Activated T-helper 2 cell treated with anti-CD3 and anti-CD28 coated beads, Interferon-gamma antibody, Interleukin-2, Interleukin-4, amounts not matched to agents 10 μg/mL and 5 μg/mL and 100 μg/mL, durations not matched to agents 14 hours and 24 hours and 36 hours (primary cell): ENCODE measurements at places on chromosomes 1 and 21.

- no peak for DNase-seq
These were observed 10.3 kb downstream of the OR13G1 start for GRCh38 chr1:247669225-247669624.

DNA sequence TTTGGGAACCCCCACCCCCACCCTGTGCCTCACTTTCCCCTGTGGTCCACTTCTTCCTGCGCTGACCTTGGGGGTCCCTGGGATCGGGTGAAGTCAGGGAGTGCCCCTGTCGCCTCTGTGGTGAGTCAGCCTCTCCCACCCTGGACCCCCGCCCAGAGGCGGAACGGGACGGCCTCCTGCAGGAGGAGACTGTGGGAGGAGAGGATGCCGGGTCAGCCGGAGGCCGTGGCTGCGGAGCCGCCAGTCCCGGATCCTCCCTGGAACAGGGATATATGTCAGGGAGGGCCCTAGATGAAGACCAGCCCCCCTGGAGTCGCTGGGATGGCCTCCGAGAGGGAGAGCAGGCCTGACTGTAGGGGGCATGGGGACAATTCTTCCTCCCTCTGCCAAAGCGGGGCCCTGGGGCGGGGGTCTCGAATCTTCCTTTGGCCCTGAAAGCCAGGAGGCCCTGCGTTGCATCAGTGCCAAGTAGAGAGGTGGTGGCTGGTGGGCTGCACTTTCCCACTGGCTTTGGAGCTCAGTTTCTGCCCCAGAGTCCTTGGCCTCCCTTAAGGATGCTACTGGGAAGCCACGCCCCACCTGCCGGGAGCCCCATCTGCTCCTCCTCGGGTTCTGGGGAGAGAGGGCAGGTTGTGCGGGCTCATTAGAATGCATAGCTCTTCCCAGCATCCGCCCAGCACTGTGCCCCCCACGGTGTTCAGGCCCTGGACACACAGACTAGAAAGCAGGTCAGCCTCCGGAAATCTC, 930 bp downstream of the ARHGEF10L start:
- DNase-seq = no peak

DNA sequence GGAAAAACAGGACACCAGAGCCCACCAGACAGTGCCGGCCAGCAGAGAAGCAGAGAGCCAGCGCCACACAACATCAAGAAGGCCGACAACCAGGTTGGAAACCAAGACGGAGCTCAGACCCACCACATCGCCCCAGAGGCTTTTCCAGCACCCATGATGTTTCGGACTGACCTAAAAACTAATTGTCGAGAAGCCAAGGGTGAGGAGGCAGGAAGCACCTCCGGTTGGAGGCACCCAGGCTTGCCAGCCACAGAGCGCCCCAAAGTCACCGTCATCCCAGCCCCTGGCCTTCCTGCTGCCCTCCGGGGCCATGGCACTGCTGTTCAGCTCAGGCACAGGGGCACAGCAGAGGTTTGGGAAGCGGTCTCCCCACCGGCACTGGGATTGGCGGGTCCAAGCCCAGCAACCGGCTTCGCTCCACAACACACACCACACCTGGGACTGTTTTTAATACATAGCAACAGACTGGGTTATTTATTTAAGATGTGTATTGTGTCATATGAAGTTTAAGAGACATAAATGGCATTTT, 67.2 kb downstream of the SLC37A1 start:
- no peak for DNase-seq

- no peak for DNase-seq
These were observed 88.9 kb upstream of the ARHGAP29 start for GRCh38 chr1:94326329-94326728.

- peak; percentile 10 for DNase-seq
These were observed 211.6 kb downstream of the LMX1A start for GRCh38 chr1:165144757-165145397.

GRCh38 chr1:59695252-59695651, 119.5 kb upstream of the HOOK1 start:
- DNase-seq = no peak

GRCh38 chr21:31397939-31398338, 53.9 kb upstream of the TIAM1 start:
- peak; percentile 18 for DNase-seq

DNA sequence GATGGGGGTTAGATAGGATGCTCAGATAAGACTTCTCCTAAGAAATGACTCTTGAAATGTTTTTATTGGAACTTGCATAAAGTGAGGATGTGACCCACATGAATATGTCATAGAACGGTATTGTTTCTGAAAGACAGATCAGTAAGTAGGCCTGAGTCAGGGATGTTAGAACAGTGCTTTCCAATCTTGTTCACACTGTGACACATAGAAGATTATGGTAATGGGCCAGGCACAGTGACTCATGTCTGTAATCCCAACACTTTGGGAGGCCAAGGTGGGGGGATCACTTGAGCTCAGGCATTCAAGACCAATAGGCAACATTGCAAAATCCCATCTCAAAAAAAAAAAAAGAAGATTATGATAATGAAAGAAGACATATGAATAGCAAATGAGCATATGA, 32.9 kb downstream of the FMO4 start:
- DNase-seq = no peak

- no peak for DNase-seq
These were observed 56.9 kb downstream of the CLSTN1 start for GRCh38 chr1:9766759-9767442.

DNA sequence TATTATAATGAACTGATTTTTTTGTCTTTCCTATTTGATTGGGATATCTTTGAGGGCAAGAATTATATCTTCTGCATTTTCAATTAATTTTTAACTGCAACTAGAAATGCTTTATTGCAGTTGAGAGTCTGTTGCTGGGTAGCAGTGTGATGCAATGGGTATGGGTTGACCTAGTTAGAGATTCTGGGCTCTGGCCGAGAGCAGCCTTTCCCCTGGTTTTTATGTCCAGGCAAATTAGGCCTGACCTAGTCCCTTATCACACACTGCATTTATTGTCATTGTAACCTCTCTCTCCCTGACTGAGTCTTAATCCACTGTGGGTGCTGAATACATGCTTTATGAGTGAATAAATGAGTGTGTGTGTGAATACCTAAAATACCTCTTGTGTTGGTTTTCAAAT, 206.4 kb upstream of the PTGFR start:
- DNase-seq = no peak

DNA sequence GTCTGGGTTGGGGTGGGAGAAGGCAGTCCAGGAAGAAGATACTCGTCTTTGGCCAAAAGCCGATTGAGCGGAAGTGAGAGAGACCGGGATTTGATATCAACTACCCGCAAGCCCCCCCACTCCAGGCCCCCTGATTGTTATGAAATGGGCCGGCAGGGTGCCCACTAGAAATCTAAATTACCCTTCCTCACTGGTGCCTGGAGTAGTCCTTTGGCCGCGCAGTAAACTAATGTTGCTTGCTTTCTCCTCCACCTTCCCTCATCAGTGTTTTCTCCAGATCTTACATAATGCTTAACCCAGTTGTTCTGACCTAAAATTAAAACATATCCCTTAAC, 119.2 kb upstream of the BARHL2 start:
- no peak for DNase-seq

GRCh38 chr1:202710070-202711045, at the start of gene SYT2:
TSS of gene SYT2 (minus strand) at chr1:202710454. CDS start at chr1:202605772, 104,682 bp downstream.
- DNase-seq = no peak
